SHP77 treated with DMSO at 0.1 percent for 48 hours (cell line): ENCODE measurements at places on chromosomes 7 and 10.
A peak's percentile ranks its signal among the peaks of the same experiment; 100 is the strongest.

GRCh38 chr7:70005891-70006260 is 407.6 kb downstream of the AUTS2 start:
- DNase-seq = no peak

GRCh38 chr10:46094197-46094500 is 48.1 kb upstream of the MSMB start:
- no peak for DNase-seq

DNA sequence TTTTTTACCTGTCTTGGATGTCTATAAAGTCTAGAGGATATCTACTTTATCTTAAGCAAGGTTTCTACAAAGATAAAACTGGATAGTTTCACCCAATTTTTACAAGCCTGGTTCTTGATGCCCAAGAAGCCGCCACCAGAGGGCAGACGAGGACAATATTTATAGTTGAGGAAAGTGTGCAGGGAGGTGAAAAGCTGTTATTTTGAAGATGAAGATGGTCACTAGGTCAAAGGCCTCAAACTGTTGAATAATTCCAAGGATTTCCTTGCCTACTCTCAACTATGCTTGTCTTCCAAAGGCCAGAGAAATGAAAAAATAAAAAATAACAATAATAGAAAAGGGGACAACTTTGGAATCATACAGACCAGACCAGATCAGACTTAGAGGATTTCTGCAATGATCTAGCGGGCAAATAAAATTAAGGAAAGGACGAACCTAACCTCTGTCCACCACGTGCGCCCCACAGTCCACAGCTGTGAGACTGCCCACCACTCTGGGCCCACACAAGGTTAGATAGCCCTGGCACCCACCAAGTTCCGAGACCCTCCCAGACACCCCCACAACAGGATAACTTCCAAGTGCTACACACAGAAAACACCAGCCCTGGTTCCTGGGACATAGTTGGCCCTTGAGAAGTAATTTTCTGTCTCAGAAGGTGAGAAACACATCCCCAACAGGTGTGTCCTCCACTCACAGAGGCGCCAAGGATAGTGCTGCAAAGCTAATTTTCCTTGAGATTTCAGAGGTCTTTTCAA is 2.8 kb downstream of the PKD1L1 start:
- DNase-seq = peak; percentile 38

GRCh38 chr10:61635471-61635870 is 27.3 kb upstream of the CABCOCO1 start:
- no peak for DNase-seq

DNA sequence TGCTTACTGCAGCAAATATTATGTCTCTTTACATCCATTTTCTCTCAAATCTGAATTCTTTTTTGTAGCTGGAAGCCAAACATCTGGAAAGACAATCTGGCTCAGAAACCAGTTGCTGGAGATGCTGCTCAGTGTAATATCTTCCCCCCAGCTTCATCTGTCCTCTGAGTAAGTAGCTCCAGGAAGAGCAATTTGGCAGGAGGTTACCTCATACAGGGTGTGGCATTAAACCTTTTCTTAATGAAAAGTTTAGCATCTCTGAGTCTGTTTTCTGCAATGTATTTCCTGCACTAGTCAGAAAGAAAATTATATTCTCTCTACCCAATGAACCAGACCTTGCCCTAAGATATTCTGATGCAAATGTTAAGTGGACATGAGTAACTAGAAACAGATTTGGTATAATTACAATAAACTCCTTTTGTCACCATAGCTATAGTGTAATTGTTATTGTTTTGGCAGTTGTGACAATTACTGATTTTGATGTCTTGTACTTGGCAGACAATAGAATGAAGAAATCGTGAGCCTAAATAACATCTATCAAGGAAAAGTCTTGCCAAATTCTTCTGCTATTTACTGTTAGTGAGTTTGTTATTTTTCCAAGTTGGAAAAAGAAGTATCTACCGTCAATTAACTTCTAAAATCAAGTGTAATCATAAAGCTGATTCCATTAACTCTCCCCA is 123.3 kb downstream of the WDFY4 start:
- DNase-seq = no peak

DNA sequence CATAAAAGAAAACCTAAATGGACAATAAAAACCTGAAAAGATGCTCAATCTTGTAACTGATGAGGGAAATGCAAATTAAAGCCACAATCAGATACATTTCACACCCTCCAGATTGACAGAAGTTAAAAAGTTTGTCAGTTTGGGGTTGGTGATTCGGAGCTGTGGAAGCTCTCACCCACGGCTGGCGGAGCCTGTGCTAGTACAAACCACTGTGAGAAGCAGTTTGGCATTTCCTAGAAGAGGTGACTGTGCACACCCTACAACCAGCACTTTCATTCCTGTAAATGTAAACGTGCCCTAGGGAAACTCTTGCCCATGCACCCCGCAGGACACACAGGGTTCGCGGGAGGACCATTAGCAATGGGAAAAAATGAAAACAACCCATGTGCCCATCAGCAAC is 114.1 kb downstream of the BMS1 start:
- no peak for DNase-seq

DNA sequence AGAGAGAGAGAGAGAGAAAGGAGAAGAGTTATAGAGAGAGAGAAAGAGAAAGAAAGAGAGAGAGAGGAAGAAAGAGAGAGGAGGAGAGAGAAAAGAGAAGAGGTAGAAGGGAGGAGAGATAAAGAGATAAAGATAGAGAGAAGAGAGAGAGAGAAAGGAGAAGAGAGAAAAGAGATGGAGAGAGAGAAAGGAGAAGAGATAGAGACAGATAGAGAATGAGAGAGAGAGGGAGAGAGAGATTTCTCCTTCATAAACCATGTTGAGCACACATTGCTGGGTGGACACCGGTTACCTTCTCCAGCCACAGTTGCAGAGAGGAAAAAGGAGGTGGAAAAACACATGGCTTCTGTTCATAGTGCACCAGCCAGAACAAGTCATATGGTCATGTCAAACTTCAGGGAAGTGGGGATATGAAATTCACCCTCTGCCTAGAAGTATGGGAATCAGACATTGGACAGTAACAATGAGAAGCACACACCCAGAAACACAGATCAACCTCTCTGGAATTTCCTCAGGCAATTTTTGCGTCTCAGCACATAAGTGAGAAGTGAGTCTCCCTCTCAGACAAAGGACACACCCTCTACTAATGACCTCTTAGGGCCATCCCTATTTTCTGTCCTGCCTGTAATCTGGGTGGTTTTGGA is 172.5 kb upstream of the SVIL start:
- no peak for DNase-seq

DNA sequence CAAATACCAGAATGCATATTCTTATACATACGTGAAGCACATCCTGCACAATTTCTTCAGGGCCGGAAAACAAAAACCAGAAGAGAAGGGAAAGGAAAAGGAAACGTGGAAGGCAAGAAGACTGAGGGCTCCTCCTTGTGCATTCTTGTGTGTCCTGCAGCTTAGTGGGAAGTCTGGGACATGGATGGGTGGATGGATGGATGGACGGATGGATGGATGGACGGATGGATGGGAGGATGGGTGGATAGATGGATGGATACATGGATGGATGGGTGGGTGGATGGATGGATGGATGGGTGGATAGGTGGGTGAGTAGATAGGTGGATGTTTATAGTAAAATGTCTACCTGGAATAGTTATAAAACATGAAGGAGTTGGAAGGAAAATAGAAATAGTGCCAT is 30.8 kb upstream of the SLC35B4 start:
- DNase-seq = no peak

DNA sequence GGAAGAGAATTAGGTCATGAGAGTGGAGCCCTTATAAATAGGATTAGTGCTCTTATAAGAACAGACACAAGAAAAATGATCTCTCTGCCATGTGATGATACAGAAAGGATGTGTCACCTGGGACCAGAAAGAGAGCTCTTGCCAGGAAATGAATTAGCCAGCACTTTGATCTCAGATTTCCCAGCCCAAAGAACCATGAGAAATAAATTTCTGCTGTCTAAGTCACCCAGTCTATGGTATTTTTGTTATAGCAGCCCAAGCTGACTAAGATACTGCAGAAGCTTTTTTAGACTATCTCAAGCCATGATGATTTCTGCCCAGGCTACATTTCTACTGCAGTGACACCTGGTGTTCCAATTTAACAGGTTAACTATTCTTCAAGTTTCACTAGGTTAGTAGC is 84.8 kb downstream of the RSU1 start:
- no peak for DNase-seq
